ENCODE measurements at places on chromosomes 11 and 22.

DNA sequence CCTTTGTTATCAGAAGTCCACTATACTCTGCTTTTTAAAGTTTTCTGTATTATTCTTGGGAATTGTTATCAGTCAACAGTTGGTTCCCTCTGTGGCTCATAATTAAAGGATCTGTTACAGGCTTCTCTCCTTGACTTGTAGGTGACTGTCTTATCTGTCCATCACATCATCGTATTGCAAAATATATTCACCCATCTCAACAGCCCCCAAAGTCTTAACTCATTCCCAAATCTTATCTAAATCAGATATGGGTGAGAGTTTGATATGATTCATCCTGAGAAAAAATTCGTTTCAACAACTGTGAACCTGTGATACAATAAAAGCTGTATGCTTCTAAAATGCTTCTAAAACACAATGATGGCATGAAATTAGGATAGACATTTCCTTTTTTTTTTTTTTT lies 1245.6 kb upstream of the RAG2 start:
- DNase-seq: no peak

GRCh38 chr11:33500861-33501479 lies 199.7 kb downstream of the C11orf91 start:
- no peak for DNase-seq

GRCh38 chr22:40330615-40331014 lies 15.7 kb upstream of the ADSL start:
- no peak for DNase-seq

DNA sequence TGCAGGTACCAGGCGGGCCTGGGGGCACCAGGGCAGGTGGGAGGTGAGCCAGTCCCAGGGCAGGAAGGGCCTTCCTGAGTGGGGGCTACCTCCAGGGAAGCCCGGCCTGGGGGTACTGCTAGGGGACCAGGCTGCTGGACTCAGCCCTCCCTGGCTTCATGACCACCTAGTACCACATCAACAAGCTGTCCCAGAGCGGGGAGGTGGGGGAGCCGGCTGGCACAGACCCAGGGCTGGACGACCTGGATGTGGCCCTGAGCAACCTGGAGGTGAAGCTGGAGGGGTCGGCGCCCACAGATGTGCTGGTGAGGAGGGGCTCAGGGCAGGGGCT lies 6.7 kb downstream of the TRPT1 start:
- no peak for DNase-seq

DNA sequence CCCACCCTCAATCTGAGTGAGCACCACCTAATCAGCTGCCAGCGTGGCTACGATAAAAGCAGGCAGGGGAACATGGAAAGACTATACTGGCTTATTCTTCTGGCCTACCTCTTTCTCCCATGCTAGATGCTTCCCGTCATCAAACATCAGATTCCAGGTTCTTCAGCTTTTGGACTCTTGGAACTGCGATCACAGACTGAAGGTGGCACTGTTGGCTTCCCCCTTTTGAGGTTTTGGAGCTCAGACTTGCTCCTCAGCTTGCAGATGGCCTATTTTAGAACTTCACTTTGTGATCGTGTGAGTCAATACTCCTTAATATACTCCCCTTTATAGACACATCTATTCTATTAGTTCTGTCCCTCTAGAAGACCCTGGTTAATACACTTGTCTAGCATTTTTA lies 543.7 kb upstream of the RAG2 start:
- DNase-seq: no peak

- no peak for DNase-seq
Observed at GRCh38 chr11:134702827-134703226, 290.8 kb upstream of the B3GAT1 start.

DNA sequence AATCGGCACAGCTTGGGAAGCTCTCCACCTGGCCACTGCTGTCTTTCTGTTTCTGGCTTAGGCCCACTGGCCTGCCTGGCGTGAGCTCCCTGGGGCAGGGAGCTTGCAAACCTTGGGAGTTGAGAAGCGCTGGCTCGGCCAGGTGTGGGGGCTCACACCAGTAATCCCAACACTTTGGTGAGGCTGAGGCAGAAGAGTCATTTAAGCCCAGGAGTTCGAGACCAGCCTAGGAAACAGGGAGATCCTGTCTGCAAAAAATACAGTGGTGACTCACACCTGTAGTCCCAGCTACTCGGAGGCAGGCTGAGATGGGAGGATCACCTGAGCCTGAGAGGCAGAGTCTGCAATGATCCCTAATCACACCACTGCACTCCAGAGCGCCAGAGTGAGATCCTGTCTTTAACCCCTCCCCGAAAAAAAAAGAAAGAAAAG lies 4.0 kb downstream of the AP5B1 start:
- no peak for DNase-seq

- DNase-seq: no peak
Observed at GRCh38 chr11:117535201-117535849, 207.7 kb downstream of the CEP164 start.

DNA sequence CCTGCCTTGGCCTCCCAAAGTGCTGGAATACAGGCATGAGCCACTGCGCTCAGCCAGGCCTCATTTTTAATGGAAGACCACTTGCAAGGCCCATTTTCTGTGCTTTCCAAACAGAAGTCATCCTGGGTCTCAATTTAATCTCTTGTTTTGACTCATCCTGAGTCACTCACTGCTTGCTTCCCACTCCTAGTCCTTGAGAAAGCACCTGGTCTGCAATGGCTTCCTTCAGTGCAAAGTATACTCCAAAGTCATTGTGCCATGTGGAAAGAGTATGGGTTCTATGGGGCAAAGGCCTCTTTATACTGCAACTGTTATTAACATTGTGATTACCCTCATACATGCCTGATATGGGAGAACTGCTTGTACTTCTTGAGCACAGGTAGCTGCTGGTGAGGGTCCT lies 18.3 kb upstream of the SLC5A1 start:
- DNase-seq: no peak

GRCh38 chr11:128735935-128736605 lies 42.2 kb downstream of the FLI1 start:
- DNase-seq: no peak

DNA sequence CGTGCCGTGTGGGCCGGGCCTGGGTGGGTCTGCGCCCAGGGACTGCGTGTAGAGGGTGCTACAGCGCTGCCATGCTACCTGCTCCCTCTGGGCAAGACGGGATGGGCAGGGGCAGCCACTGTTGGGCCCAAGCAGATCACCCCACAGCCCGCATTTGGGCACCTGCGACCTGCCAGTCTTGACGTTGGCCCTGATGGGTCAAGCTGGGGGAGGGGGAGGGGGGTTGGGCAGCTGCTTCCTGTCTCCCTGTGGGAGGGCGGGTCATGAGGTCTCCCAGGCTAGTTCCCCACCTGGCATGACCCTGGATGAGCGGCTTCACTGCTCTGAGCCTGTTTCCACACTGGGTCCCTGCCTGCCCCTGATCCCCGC lies 2.8 kb upstream of the RPS19BP1 start:
- DNase-seq: no peak

DNA sequence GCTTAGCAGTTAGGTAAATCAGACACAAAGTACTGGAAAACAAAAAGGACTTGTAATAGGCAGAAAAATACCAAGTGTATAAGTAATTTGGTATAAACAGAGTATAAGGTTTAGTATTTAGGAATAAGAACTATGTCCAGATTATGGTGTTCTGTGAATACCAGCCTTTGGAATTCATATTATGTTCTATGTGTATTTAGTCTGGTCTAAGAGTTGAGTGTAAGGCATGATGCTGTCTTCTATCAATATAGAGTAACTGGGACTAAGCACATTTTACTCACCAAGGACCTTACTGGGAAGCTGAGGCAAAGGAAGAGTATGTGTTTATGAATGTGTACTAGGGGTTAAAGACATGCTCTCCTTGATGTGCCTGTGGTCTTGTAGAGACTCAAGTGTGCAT lies 9.5 kb downstream of the SDHD start:
- DNase-seq: no peak

DNA sequence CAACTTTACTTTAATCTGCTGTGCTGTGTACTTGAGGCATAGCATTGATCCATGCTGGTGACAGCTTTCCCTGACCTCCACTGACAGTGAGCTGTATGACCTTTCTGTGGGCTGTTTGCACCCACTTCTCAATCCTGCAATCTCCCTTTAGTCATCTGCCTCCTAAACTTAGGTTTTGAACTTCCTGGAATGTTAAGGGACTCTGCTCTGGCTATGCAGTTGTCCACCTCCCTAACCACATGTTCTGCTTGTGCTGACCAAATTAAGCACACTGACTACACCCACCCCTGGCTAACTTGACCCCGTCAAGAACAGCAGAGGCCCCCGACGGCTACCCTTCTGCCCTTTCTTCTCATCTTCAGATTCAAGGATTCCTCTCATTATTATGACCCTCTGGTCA lies 89.1 kb upstream of the NTM start:
- DNase-seq: no peak

DNA sequence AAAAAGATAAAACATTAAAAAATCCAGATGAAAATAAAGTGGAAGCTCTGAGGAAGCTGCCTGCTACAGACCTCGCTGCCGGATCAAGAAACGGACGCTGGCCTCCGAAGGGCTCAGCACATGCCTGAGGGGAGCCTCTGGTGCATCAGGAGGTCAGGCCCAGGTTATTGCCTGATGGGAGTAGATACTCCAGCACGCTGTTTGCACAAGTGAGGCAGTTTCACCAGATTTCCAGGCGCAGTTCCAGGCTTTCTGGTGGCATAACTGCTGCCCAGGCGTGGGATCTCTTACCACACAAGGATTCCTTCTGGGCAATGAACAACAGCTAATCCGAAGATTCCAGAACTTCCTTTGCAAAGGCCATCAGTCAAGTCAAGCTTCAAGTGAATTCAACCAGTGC lies 154.2 kb downstream of the MPPED1 start:
- DNase-seq: no peak

- no peak for DNase-seq
Observed at GRCh38 chr11:24819006-24819405, 322.2 kb downstream of the LUZP2 start.

GRCh38 chr22:39530692-39531331 lies 1.7 kb downstream of the RPS19BP1 start:
- no peak for DNase-seq

DNA sequence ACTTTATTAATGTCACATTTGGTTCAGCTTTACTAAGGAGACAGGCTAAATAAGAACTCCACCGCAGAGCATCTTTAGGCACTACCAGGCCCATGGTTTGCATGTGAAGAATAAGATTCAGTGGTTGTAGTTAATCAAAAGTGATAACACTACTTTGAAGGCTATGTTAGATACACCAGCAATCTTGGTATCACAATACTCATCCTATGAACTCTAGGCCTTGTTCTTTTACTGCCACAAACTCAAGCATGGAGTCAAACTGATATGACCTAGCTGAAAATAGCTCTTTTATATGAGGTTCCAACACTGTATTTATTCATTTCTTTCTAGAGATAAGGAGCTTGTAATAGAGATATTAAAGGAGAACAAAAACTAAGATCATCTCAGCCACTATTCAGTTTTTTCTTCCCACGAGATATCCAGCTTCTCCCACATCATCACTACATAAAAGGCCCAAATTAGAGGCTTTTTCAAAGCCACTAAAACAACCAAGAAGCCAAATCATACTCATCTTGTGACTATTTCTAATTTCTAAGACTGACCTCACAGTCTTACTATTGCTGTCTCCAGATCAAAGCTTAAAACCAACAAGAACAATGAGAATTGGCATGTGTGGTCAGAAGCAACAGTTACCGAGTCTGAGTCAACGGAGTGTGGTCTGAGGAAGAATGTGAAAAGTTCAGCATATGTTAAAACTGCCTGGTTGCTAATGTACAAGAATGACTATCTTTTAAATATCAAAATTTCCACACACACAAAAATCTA lies 25.1 kb upstream of the GUCY1A2 start:
- DNase-seq: no peak

- no peak for DNase-seq
Observed at GRCh38 chr22:45891996-45892621, 84.9 kb downstream of the WNT7B start.

DNA sequence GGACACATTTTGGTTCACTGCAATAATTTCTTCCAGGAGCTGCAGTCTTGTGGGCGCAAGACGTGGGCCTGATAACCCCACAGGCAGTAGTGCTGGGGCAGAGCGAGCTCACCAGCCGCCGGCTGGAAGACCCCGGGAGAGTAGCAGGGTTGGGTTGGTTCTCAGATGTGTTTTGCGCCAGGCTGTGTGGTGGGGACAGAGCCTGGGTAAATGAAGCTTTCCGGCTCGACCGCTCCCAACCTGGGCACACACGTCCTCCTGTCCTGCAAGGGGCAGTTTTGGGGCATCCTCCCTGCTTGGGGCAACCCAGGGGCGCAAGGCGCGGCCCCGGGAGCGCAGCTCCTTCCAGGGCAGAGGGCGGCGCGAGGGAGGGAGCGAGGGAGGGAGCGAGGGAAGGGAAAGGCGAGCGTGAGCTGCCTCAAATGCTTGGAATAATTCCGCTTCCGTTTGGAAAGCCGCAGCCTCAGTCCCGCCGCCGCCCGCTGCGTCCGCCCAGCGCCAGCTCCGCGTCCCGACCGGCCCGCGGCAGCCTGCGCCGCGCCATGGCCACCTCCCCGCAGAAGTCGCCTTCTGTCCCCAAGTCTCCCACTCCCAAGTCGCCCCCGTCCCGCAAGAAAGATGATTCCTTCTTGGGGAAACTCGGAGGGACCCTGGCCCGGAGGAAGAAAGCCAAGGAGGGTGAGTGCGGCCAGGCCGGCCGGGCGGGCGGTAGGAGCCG lies at the start of gene PARVA:
PARVA (plus strand) TSS at position 466 of the 718 bp plus-strand sequence; CDS start at position 543, 77 bp downstream.
- no peak for DNase-seq

DNA sequence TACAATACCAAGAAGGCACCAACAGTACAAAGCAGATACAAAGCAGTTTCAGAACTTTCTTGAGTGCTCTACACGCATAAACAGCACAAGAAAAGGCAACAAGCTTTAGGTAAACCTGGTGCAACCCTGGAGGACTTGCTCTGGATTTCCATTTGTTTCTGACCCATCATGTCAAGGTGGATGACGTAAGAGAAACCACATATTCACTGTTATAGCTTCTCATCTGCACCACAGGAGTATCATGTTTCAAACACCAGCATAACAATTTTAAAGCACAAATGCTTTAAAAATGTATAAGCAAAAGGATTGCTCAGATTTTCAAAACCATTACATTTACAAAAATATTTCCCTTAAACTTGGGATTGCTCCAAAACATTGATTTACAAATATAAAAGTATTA lies 25.0 kb upstream of the YPEL1 start:
- DNase-seq: no peak

- no peak for DNase-seq
Observed at GRCh38 chr11:2741006-2741376, 41.2 kb upstream of the KCNQ1OT1 start.

DNA sequence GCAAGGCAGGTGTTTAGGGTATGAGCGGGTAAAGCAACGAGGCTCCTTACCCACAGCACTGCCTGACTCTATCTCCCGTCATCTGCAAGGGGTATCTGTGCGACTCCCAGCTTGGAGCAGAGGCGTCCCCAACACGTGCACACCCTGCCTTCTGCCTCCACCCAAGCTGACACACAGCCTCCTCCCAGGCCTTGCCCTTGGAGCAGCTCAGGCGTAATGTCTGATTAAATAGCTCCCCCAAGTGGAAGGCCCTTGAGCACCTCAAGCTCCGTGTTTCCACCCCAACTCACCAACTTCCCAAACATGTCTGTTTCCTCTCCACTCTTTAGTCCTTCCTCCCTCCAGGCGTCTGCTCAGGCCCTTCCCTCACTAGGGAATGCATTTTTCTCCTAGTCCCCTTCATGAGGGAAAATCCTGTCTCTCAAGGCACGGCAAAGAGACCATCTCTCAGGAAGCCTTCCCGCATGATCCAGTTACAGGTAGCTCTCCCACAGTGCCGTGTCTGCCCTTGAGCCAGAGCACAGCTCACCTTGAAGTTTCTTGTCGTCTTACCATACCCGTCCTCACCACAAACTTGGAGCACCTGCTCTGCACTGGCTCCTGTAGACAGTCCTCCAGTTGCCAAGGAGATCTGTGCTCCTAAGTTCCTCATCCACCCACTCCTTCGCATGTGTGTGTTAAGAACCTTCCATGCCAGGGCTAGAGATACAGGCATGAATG lies 15.8 kb downstream of the CYB5R2 start:
- DNase-seq: peak; percentile 27

Data from NCI-H2081 (cell line).